Temporal lobe (tissue), 4 donors: ENCODE measurements at places on chromosomes 5 and 9. TPM values are rescaled to one million over a fixed set of nuclear protein-coding genes. Genes with fewer than 3 reads are reported as not detected.

Gene PCDHB13
- 10.6 TPM for total RNA-seq

Gene TICAM2
- 0.49 TPM for total RNA-seq

Gene C5orf34
- 2.5 TPM for total RNA-seq

Gene MARCOL
- not detected for total RNA-seq
